Activated CD4-positive, alpha-beta T cell treated with anti-CD3 and anti-CD28 coated beads, Interleukin-2, Interleukin-6, amounts not matched to agents 100 ng/mL and 50 ng/mL, durations not matched to agents 16 hours and 8 hours (primary cell): ENCODE measurements at places on chromosomes 3 and 15.
A peak's percentile ranks its signal among the peaks of the same experiment; 100 is the strongest.

GRCh38 chr3:117282566-117282965, 573.0 kb downstream of the TUSC7 start:
- DNase-seq, result no peak

DNA sequence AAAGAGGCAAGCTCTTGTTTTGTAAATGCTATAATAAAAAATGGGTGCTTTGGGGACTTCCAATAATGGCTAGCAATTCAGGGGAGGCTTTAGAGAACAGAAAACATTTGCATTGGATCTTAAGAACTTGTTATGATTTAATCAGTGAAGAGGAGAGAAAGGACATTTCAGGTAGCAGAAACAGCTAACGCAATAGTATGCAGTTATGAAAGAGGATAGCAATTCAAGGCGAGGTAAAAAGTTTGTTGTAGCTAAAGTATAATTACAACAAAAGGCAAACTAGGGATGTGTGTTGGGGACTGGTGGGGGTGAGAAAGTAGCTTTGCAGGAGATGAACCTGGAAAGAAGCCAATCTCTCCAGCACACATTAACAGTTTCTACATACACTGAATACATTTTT, 558.7 kb upstream of the SEMA6D start:
- DNase-seq, result no peak

DNA sequence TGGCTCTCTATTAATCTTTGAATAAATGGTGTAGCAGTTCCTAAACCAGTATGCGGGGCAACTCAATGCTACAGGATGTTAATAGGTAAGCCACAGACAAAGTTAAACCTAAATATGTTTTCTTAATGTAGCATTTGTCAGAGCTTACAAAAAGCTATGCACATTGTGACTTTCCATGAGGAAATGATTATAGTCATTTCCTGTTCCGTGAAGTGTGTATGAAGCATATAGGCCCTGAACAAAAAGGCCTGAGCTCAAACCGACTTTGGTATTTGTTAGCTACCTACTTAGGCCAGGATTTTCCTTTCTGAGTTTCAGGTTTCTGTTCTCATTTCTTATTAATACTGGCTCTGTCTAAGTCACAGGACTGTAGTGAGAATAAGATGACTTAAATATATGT, 14.2 kb downstream of the ZNF80 start:
- DNase-seq, result peak; percentile 79

DNA sequence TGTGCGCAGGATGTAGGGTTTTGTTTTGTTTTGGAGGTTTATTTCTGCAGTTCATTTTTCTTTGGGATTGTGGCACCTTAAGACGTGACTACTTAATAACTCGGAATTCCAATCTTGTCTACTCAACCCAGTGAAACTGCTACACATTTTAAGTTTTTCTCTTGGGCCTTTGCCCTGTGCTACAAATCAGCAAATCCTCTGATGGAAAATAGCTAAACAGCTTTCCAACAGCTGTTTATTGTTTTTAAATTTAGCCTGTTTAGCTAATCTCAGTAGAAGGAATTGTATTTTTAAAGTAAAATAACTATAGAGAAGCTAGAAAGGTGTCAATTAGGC, 48.4 kb downstream of the OPA1 start:
- DNase-seq, result no peak

GRCh38 chr15:76195506-76196268, 115.6 kb downstream of the ETFA start:
- no peak for DNase-seq

GRCh38 chr3:15380980-15381890, 46.1 kb downstream of the METTL6 start:
- DNase-seq, result no peak

DNA sequence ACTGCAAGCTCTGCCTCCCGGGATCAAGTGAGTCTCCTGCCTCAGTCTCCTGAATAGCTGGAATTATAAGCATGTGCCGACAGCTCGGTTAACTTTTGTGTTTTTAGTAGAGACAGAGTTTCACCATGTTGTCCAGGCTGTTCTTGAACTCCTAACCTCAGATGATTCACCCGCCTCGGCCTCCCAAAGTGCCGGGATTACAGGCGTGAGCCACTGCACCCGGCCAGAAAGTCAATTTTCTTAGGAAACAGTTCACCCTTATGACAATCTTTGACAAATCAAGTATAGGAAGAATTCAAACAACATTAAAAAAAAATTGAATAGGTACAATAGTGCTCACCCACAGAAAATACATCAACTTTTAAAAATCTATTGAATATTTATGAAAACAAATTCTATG, 23.6 kb upstream of the DUT start:
- DNase-seq, result no peak

DNA sequence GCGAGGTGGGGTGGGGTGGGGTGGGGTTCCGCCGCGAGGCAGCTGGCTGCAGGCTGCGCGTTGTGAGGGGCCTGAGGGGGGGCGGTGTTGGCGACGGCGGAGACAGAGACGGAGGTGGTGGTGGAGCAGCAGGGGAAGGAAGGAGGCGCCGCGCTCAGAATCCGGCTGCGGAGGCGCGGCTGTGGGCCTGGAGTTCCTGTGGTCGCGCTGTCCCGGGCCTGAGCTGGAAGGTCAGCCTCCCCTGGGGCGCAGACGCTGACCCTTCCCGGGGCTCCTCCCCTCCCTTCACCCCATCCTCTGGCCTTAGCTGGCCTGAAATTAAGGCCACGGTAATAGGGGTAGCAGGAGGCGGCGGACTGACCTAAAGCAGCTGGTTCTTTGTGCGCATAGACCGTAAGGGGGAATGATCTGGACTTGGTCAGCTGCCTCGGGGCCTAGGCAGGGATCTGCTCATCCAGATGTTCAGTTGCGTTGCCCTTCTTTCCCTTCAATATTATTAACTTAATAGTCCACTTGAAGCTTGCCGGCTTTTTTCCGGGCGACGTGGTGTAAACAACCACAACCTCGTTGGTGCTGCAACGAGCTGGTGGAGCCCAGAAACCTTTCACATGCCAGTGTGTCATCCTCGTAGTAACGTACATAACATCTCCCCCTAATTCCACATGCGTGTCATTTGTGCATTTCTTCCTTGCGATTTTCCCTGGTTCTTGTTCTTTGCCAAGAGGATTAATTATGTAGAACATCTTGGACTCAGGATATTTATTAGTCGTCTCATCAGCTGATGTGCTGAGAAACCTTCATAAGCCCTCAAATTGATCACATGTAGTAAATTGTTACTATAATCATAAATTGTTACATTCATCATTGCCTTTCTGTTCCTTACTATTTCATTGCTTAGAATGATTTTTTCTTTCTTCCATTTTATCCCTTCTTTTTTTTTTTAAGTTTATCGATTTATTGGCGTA, 626 bp downstream of the SEC62 start:
- DNase-seq, result peak; percentile 40

DNA sequence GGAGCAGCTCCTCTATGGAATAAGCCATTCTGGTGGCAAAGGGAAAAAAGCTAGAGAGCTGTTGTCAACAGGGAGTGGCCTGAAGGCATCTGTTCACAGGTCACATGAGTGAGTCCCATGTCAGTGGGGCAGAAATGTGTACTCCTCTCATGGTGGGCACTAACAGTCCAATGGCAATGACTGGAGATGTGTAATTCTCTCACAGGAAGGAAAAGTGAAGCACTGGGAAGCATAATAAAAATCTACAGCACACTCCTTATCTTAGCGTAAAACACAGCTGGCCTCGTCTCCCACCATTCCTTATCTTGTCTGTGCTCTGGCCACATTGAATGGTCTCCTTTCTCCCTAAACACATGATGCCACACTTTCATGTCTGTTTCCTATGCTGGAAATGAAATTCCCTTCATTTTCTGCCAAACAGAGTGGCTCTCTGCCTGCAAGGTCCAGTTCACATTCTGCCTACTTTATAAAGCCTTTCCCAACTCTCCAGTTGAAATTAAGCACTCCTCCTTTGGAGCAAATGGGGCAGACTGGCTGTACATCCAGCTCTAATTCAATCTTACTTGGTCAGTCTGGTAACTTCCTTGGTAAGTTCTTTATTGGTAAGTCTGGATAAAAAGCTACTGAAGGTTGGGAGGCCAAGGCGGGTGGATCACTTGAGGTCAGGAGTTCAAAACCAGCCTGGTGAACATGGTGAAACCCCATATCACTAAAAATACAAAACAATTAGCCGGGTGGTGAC, 139.8 kb downstream of the RPL22L1 start:
- DNase-seq, result no peak

DNA sequence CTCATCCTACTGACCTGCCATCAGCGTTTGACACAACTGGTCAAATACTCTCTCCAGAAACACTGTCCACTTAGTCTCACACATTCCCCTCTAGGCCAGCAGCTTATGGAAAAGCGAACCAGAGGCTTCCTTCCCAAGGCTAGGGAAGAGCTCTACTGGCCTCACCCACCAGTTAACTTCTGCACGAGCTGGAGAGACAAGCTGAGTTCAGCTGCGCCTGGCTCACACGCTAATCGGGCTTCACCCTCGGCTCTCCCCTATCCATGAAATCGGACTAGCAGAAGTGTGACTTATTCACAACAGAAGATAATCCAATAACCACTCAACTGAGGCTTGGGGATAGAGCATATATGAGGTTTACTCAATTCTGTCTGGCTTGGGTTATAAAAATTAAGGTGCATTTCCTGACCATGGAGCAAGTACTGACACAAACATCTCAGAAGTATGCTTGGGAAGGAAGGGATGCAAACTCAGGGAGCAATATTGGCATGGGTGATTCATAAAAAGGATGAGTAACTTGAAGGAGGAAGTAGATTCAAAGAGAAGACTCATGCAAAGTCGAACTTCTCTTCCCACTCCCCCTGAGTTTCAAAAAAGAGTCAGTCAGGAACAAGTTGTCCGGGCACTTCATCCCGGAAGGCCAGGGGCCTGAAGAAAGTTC, 73.1 kb downstream of the XXYLT1 start:
- no peak for DNase-seq

DNA sequence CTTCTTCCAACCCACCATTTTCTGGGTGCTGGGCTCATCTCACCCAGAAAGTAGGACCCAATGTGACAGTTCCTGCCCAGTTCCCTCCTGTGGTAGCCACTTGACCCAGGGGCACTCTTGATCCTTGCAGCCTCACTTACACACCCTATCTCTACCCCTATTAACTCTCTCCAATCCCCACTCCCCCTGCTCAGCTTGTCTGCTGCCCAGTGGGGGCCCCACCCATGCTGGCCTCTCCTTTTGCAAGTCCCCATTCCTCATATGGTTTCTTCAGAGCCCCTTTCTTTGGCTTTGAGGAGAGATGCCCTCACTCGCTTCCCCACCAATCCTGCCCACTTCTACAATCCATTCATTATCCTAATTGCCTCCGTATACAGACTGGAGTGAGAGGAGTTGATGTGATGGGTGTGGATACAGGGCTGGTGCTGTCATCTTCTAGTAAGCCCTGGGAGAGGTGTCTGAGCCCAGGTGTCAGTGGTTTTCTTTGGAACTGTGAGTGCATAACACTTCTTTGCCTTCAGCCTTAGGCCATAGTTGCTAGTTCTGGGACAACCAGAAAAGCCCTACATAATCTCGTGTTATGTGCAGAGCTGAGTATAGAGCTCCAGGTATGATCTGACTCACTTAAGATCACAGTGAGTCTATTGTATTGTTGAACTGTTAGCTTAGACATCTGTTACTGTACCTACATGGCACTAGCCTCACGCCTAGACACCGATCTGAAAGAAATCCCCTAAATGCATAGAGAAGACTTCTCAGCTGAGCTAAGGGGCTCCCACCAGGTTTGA, 4.8 kb upstream of the CCR5 start:
- no peak for DNase-seq

- DNase-seq, result no peak
Observed at GRCh38 chr3:183946037-183946436, 61.4 kb upstream of the PARL start.

DNA sequence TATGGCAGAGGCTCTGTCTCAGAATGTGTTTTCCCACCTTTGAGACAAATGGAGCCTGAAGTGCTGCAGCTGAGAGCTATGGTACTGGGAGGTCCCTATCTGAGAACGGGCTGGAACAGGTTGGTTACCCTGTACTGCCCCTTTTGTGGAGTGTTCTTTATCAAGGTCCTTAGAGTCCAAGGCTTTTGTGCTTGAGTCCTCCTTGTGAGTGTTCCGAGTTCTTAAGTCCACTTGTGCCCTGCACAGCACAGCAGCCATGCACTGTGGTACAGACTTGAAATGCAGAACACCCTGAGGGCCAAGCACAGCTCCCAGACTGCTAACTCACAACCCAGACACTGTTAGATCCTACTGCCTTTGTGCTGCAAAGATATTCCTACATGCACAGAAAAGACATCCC, 67.8 kb downstream of the ARHGAP31 start:
- DNase-seq, result no peak

- peak; percentile 63 for DNase-seq
Observed at GRCh38 chr15:97909291-97909891, 51.1 kb upstream of the ARRDC4 start.

DNA sequence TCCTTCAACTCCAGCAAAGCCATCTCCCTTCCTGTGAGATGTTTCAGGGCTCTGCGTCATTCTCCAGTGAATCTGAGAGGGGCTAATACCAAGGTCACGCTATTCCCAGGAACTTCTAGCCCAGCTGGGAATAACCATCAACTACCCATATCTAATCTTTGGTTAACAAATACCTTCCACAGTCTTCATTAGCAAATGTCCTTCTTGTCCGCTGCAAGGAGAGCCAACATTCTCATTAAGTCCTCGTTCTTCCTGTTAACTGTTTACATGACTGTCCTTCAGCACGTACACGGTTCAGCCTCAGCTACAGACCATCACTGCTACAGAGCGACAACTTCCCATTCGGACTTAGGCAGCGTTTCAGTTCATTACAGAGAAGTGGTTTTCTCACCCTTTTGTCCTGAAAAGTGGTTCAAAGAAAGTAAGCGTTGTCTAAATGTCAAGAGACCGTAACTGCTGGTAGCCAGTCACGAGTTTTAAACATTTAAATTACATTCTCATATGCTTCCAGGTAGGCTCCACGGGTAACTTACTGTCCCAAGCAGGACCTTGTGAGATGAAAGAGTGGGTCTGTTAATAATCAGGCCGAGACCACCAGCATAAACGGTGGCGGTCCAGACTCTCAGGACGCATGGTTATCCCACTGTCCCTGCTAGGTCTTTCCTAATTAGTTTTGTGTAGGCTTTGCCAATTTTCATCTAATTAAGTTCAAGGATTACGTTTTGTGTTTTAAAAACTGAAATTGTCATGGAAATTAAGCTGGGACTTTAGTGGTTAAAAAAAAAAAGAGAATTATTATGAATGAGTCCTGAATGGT, 63.8 kb downstream of the CHSY1 start:
- DNase-seq, result peak; percentile 24

GRCh38 chr15:69298354-69298696, 387 bp upstream of the PAQR5 start:
- DNase-seq, result no peak

- no peak for DNase-seq
Observed at GRCh38 chr3:137771401-137772213, 7.5 kb downstream of the SOX14 start.

DNA sequence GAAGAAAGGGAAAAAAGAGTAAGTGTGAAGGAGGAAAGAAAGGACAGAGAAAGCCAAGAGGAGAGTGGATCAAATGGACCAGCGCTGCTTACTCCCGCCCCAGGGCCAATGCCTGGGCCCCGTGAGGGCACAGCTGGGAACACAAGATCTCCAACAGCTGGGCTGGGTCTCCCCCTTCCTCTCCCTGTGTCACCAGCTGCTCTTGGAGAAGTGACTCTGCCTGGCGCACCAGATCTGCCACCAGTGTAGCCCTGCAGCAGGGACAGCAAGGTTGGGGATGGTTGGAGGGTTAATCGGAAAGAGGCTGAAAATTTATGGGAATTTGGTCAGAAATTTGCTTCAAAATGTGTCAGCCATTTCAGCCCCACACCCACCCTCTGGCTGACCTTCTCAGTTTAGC, 8.4 kb downstream of the CDAN1 start:
- DNase-seq, result no peak
